ENCODE measurements at places on chromosomes 6 and 20. TPM values are rescaled to one million over a fixed set of nuclear protein-coding genes. Genes with fewer than 3 reads are reported as not detected.

DNA sequence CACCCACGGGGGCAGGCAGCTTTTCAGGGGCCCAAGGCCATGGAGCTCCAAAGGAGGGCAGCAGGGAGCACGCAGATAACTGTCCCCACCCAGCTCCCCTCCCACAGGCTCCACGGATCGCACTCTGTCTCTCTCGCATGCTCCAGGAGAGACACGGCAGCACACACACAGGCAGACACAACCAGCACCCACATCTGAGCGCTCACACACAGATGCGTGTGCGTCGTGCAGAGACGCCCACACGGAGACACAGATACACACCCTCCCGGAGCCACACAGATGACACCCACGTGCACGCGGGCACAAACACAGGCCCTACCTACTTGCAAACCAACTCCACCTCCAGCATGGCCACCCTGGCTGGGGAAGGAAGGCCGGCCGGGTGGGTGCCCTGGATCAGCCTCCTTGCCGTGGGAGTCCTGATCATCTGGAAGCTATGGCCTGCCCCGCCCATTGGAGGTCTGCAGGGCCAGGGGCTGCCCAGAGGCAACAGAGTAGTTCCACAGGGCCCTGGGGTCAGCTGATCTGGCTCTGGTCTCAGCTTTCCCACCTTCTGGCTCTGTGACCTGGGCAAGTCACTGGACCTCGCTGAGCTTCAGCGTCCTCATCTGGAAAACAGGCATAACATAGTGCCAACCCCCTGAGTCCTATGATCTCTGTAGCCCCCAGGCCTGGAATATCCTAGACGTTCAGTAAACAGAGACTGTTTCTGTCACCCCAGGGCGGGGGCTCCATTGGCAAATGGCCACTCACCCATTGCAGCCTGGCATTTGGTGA is 31.5 kb downstream of the AAR2 start:
- no peak for DNase-seq

DNA sequence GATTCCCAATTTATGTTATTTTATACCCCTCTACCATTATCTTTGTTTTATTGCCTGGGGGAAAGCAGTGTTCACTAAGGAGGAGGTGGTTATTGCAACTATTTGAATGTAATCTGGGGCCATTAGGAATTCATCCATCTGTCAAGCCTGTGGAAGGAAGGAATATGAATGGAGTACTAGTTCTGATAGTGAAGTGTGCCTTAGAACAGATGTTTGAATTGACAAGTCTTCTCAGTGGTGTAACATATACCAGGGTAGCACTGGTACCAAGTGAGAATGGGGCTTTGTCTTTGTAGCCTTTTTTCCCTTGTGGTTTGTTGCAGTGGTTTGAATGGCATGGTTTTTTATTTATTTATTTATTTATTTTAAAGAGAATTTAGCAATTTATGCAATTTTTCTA is 27.9 kb upstream of the HDAC2 start:
- no peak for DNase-seq

DNA sequence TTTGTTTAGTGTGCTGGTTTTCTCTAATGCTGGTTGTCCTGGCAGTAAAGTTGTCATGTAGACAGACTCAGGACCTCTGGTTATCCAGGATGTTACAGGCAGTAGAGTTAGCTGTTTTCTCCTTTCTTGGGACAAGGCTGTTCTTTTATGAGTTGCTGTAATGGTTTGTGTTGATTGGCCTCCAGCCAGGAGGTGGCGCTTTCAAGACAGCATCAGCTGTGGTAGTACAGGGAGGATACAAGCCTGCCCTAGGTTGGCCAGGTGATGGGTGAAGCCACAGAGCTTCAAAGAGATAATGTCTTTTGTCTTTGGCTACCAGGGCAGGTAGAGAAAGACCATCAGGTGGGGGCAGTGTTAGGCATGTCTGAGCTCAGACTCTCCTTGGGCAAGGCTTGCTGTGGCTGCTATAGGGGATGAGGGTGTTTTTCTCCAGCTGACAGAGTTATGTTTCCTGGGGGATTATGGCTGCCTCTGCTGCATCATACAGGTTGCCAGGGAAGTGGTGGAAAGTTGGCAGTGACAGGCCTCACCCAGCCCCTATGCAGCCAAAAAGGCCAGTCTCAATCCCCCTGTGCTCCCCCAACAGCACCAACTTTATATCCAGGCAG is 127.2 kb upstream of the TAB2 start:
- no peak for DNase-seq

JAG1 gene
- total RNA-seq, result 212 TPM

EDN1 gene
- total RNA-seq, result 21.7 TPM
